DMS153 (cell line): ENCODE measurements at places on chromosomes 12 and 14.

DNA sequence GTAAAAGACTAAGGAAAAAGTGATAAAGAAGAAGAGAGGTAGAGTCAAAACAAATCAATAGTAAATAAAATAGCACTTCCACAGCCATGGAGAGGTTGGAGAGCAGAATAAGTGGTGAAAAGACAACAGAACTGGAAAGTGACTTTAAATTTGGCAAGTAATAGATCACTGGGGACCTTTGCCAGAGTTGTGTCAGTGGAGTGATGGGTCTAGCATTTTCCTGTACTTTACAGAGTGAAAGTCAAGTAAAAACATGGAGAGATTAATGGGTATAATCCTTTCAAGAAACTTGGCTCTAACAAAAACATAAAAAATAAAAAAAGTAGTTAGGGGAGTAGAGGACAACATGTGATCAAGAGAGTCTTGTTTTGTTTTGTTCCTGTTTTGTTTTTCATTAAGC lies 502.2 kb upstream of the RPL10L start:
- DNase-seq: no peak

- peak; percentile 16 for DNase-seq
Measured at GRCh38 chr12:13101821-13102375, 1.6 kb downstream of the GSG1 start.

DNA sequence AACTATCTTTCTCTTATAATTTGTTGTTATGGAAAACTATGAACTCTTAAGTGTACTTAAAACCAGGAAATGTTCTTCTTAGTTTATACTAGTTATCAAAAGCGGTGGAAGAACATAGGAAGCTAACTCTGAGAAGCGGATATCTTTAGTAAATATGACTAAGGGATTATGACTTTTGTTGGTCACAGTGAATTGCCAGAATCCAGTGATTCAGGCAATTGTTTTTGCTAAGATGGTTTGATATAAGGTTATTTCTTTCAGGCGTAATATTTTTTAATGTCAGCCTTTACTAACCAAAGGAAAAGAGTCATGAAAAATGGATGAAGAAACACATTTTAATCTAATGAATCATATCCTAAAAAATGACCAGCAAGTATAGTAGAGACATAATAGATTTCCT lies 473.5 kb downstream of the FOXG1 start:
- DNase-seq: no peak

- DNase-seq: peak; percentile 84
Measured at GRCh38 chr14:76640923-76641395, 120.3 kb upstream of the VASH1 start.

- no peak for DNase-seq
Measured at GRCh38 chr14:104891121-104891551, 26.1 kb downstream of the CEP170B start.

DNA sequence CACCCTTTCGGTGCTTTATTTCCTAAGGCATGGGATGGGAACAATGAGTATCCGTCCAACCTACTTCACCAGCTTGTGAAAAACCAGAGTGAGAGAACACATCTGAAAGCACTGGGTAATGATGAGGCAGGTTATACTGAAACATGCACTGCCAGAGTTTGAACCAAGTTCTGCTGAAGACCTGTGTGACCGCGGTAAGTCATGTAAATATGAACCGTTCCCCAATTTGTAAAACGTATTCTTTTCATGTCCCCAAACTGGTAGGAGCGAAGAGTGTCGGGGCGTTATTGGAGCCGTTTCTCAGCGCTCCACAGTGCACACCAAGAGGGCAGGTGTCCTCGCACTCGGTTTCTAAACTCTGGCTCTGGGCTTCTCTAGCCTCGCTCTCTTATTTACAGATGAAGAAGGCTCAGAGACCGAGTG lies 788 bp upstream of the NGDN start:
- peak; percentile 48 for DNase-seq

- DNase-seq: peak; percentile 80
Measured at GRCh38 chr14:95294834-95295599, 24.7 kb downstream of the CLMN start.
